Smooth muscle cell of the coronary artery (primary cell): ENCODE measurements at places on chromosomes 6 and 20. TPM values are rescaled to one million over a fixed set of nuclear protein-coding genes. Genes with fewer than 3 reads are reported as not detected.

GSS gene
- 46.8 and 66.1 TPM in 2 replicates for total RNA-seq

SLC17A3 gene
- total RNA-seq = not detected in 2 replicates

CNPY3 gene
- 26.1 and 29.8 TPM in 2 replicates for total RNA-seq

DUSP22 gene
- 13.5 and 15.3 TPM in 2 replicates for total RNA-seq

BPIFA1 gene
- not detected in 2 replicates for total RNA-seq
